ENCODE measurements at places on chromosomes 2 and 18. TPM values are rescaled to one million over a fixed set of nuclear protein-coding genes. Genes with fewer than 3 reads are reported as not detected.

NPPC gene
- total RNA-seq, result 2.1 TPM

DNA sequence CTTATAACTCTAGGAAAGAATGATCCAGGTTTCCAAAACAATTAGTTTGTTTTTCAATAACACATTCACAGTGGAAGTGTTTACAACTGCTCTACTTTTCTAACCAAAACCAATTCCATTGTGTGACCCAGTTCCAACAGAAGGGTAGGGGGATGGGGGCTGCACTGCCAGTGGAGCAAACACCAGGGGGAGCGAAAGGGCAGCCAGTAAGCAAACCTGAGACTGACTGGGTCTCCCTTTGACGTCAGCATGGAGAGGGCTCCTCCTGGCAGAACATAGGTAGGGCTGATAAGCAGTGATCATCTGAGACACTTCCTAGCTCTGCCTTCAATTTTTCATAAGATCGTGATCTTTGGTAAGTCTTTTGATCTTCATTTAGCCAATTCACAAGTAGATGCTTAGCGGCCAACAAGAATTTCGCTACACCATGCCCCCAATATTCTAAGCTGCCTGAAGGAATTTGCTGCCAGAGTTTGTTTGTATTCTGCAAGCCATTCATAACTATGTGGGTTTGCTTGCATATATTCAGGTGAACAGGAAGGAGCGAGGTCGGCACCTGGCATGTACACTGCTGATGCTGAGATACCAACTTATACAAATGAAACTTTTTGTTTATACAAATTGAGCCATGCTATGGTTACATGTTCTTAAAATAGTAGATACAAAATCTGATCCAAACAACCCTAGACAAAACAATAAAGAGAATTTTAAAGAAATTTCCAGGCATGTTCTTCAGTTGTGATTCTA is 45.9 kb downstream of the ST6GAL2 start:
- ATAC-seq, result no peak

KCNF1 gene
- not detected for total RNA-seq

GRCh38 chr2:162917626-162918025 is 79.1 kb upstream of the KCNH7 start:
- ATAC-seq, result no peak

DNA sequence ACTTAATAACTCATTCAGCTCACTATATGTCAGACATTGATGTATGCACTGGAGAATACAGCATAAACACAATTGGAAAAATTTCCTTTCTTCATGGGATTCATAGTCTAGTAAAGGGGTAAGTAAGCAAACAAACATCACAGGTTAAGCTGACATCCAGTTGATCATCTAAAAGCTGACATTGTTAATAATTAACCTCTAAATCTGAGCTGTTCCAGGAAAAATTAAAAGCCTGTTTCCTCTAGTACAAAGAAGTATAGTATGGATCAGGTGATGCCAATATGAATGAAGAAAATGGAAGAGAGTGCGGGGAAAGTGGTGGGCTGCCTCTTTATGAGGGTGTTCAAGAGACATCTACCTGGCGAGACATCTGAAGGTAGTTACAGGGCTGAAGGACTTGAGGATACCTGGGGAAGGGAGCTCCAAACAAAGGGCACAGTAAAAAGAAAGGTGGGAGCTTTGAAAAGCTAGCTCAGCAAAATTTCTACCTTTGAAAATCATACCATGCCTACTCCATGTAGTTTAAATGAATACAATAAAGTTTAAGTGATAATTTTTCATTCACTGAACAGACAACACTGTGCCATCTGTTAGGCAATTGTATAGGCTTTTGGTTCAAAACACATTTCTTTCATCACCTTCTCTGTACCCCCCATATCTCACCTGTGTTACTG is 619.3 kb downstream of the TRIB2 start:
- ATAC-seq, result no peak

- ATAC-seq, result no peak
Measured at GRCh38 chr18:67794521-67794920, 278.0 kb upstream of the DSEL start.

GRCh38 chr2:111061191-111061590 is 59.5 kb upstream of the BCL2L11 start:
- no peak for ATAC-seq

DNA sequence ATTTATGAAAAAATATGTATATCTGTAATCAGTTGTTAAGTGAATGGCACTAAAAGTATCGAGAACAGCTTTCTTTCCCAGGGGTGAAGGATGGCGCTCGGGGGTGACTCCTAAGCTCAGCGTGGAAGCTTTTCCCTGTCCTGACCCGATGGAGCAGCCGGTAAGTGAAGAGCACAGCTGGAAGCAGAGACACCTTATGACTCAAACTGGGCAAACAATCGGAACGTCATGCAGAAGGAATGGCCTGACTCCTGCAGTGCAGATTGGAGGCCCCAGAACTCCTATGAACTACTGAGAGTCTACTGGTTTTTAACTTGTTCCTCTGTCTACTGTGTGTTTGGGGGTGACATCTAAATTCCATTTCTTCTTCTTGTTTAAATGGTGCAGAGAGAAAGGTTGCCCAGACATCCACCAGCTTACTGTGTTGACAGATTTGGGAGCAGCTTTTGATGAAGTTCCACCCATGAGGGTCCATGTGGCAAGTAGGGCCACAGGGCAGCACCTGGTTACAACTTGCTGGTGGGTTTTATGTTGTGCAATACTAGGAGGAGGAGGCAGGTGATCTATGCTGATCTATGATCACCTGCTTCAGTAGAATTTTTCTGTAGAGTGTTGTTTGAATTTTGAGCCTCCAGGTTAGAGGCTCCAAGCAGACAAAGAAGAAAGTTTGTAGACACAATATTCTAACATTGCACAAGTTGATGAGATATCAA is 52.8 kb upstream of the TMEM182 start:
- peak; percentile 80 for ATAC-seq

- ATAC-seq, result no peak
Measured at GRCh38 chr2:181683518-181684453, 3.5 kb upstream of the NEUROD1 start.

DNA sequence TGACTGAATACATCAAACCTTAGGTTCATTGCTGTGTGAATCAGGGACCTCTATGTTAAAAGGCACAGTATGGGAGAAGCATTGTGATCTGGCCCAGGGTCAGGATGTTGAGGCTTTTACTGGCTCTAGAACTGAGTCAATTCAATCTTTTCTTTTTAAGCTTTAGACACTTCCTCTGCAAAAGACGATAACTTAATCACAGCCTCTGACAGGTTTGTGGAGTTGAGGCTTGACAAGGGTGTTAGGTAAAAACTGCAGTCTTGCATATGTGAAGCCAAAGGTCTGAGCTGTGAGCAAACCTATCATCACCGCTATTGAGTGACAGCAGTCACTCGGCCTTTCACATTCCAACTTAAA is 17.3 kb upstream of the ARHGAP25 start:
- no peak for ATAC-seq

All from esophagus mucosa (tissue), 1 donor.